Right ventricle myocardium inferior (tissue), 1 donor: ENCODE measurements at places on chromosomes 2 and 18. TPM values are rescaled to one million over a fixed set of nuclear protein-coding genes. Genes with fewer than 3 reads are reported as not detected.
A peak's percentile ranks its signal among the peaks of the same experiment; 100 is the strongest.

GRCh38 chr2:201396595-201396994, 39.5 kb upstream of the FLACC1 start:
- no peak for DNase-seq

DNA sequence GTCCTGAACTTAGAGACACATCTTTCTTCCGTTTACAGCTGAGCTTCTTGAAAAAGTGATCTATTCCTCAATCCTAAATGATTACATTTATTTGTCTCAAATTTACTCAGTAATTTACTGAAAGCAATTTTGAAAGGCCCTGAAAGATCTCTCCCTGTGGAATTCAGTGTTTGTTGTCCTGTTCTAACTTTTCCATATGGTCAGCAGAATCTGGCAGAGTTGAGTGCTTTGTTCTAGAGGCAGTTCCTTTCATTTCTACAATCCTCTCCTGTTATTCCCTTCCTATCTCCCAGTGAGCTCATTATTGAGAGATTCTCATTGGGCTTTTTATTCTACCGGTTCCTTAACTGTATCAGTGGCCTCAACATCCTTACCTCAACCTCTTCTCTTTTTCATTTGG, 36.5 kb upstream of the REG3G start:
- no peak for DNase-seq

DNA sequence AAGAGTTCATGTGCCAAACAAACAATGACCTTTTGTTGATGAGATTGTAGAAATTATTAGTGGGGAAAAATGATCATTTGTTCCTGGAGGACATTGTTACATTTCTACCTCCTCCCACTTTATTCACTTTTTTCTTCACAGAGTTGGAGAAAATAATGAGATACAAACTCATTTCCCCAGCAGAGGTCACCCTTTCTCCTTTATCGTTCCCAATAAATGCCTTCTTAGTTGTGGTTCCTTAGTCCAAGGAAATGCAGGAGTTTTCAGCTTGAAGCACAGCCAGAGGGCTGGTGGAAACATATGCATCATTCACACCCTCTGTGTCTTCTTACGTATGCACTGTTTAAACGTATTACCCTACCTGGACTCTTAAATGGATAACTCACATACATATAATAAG, 108.8 kb downstream of the SLC4A3 start:
- DNase-seq, result no peak

DNA sequence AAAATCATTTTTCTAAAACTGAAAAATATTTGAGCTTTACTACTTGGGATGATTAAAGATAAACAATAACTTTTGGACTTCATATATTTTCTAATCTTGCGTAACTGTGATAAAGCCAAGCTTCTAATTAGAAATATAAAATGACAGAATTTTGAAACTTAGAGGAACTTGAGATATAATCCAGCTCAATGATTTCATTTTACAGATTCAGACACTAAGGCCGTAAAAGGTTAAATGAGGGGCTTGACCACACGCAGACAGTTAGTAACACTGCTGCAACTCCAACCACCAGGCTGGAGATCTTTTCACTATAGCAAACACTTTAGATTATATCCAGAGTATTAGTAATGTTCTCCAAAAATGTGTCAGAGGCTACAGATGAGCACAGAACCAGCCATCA, 445.5 kb downstream of the ZEB2 start:
- no peak for DNase-seq

DNA sequence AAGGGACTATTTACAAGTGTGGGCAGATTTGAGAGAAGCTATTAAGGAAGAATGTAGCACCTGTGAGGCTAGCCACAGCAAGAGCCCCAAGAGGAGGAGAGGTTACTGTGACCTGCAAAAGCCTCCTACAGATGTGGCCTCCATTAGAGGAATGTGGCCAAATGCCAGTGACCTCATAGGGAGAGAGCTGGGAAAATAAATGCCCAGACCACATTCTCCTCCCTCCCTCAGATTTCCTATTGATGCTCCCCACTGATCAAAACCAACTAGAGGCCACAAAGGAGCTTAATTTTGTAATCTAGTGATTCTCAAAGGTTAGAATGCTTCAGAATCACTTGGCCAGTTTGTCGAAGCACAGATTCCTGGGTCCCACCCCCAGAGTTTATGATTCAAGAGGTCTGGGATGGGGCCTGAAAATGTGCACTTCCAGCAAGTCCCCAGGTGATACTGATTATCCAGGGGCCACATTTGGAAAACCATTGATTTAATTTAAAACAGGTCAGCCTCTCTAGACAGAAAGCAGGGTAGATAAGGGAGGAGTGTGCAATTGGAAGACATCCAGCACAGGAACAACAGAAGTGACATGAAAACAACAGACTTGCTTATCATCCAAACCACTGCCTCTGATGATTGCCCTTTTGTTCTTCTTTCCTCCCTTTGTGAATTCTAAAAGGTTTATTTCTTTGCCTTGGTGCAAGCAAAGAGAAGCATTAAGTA, 61.2 kb upstream of the RBBP8 start:
- no peak for DNase-seq

Gene EFEMP1
- 75.9 TPM for total RNA-seq

Gene KCNS3
- 4.5 TPM for total RNA-seq

DNA sequence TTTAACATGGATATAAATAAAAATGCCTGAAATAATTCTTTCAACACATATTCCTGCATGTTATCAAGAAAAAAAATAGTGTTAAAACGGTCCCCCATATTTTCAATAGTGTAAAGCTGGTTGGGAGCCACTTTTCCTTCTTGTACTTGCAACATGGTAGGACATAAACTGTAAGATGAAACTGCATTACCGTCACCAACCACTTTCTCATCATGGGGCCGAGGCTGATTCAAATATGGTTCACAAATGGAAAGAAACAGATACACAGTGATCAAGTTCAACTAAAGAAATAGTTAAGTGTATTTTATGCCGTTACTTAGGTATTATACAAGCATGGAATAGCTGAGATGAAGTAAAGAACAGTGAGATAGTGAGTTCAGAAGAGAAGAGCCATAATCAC, 360.7 kb downstream of the ZEB2 start:
- DNase-seq, result no peak

DNA sequence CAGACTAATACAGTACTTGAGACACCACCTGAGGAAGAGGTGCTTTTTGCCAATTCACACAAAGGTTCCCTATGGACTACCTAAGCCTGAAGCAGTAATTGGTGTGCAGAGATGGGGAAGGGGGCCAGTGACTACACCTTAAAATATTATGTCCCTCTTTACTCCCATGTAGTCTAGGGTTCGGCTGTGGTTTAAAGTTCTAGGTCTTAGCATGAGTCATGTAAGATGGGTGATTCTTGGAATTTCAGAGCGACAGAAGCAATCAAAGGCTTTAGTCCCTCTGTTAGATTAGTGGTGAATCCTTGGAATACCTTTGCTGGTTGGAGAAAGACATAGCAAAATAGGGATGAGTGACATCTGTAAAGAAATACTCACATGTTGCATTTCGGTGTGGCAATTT, 14.3 kb upstream of the CCDC85A start:
- no peak for DNase-seq

GRCh38 chr2:235107640-235107951, 155.8 kb downstream of the SH3BP4 start:
- no peak for DNase-seq

- DNase-seq, result no peak
These were observed 8.1 kb upstream of the ARHGAP15 start for GRCh38 chr2:143121079-143121478.

Gene CFAP210
- 0.11 TPM for total RNA-seq

DNA sequence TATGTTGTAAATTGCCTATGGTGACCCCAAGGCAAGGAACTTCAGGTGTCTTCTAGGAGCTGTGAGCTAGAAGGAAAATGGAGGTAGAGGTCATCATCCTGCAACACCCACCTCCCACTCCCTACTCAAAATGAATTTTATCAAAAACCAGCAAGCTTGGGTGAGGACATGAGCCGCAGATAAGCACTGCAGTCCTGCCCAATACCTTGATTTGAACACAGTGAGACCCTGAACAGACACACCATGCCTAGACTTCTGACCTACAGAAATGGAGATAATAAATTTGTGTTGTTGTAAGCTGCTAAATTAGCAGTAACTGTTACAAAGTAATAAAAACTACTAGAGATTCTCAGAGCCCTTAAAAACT, 13.4 kb downstream of the MEX3C start:
- DNase-seq, result no peak

Gene CD8B2
- not detected for total RNA-seq

DNA sequence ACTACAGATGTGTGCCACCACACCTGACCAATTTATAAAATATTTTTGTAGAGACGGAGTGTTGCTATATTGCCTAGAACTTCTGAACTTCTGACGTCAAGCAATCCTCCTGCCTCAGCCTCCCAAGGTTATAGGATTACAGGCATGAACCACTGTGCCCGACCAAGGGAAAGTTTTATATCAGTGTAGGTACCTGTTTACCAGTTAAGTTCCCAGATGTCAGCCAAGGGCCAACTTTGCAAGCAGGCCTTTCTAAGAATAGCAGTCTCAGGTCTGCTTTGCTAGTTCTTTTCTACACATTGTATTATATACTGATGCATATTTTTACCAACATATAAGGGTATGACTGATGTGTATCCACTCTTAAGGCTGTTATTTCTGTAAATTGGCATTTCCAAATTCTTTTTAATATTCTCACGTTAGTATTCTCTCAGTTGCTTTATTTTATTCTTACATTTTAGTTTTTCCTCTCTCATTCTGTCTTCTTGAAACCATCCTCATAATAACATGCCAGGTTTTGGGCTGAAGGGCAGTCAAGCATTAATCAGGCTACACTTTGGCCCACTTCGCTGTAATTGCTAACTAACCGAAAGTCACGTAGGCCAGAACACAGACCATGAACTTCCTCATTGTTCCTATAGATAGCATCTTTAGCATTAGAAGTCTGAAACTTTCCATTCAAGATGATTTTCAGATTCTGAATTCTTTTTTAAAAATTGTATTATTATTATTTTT, 25.0 kb upstream of the CXXC1 start:
- no peak for DNase-seq

Gene EVX2
- total RNA-seq, result not detected

Gene RRM2
- 4.2 TPM for total RNA-seq

DNA sequence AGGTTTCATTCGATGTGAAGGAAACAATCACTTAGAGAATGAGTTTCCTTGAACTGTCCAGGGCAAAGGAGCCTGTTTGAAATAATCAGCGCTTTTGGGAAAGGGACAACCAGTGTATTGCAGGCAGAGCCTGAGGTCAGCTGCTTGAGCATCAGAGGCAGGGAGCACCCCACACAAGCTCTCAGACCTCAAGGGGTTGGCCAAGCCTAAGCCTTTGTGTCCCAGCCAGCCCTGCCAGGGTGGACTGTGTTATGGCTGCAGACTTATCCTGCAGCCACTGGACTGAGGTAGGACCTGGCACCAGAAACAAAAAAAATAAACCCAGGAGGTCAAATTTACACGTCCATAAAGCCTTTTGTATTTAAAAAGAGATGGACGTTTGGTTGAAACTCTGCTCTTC, 228.3 kb downstream of the SEPTIN10 start:
- DNase-seq, result peak; percentile 34

Gene SPHKAP
- total RNA-seq, result 107 TPM

- DNase-seq, result no peak
These were observed 45.8 kb downstream of the SF3B1 start for GRCh38 chr2:197388866-197389587.

DNA sequence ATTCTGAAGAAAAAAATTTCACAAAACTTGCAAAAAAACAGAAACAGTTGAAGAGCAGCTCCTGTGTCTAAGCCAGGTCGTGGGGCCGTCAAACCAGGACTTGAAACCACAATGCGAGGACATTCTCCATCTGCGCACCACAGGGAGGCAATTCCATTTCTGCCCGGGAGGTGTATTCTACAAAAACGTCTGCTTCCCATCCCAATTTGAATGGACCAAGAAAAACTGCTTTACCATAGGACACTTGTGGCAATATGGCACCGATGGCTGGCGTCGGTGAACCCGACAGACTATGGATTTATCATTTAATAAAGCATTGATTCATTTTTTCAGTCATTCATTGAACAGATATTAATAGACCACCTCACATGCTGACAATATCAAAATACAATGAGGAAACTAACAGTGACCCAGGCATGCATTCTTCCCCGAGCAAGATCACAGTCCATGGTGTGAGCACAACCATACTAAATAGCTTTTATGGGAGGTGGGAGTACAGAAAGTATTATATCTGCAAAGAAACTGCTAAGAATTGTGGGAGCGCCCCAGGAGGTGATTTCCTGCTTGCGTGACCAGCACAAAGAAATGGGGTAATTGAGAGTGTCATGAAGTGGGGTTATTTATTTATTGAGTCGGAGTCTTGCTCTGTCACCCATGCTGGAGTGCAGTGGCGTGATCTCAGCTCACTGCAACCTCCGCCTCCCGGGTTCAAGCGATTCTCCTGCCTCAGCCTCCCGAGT, 10.5 kb upstream of the ZAP70 start:
- no peak for DNase-seq

GRCh38 chr2:113164930-113165585, 8.7 kb upstream of the PSD4 start:
- DNase-seq, result no peak

Gene RAD51AP2
- total RNA-seq, result 0.11 TPM

DNA sequence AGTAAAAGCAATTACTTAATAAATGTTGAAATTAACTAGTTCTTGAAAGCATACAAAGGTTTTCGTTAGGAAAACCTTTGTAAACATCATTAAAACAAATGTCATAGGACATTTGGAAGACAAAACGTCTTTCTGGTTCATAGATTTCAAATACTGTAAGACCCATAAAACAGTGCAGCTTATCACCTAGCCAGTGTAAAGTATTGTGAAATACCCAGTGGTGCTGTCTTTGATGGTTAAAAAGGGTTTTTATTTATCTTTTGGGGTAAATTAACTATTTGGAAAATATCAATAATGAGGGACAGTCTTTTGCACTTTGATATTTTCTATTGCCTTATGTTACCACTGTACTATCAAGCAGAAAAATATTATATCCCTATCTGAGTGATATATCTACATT, 120.0 kb upstream of the FAM98A start:
- no peak for DNase-seq

GRCh38 chr18:49025767-49026500, 75.2 kb upstream of the SMAD7 start:
- no peak for DNase-seq

Gene ALMS1
- total RNA-seq, result 7.9 TPM

Gene AFG3L2
- total RNA-seq, result 140 TPM

- no peak for DNase-seq
These were observed 57.1 kb upstream of the PKDCC start for GRCh38 chr2:41990688-41991087.

Gene HOXD1
- not detected for total RNA-seq

GRCh38 chr2:33763671-33764310, 164.7 kb upstream of the FAM98A start:
- DNase-seq, result no peak

- DNase-seq, result peak; percentile 86
These were observed 2.5 kb downstream of the IGFBP5 start for GRCh38 chr2:216692636-216693413.

- no peak for DNase-seq
These were observed 325.4 kb upstream of the FIGN start for GRCh38 chr2:164061129-164061746.

- DNase-seq, result no peak
These were observed 100.0 kb upstream of the TCF4 start for GRCh38 chr18:55688030-55688429.

- DNase-seq, result no peak
These were observed 610.6 kb downstream of the IRS1 start for GRCh38 chr2:226189061-226189460.
